ENCODE measurements at places on chromosomes 2 and 18. TPM values are rescaled to one million over a fixed set of nuclear protein-coding genes. Genes with fewer than 3 reads are reported as not detected.
A peak's percentile ranks its signal among the peaks of the same experiment; 100 is the strongest.

GRCh38 chr2:191846515-191847476 lies at the start of gene CAVIN2:
Gene CAVIN2 (minus strand): TSS chr2:191847088. CDS start chr2:191846925, 163 bp downstream.
- peak; percentile 74 for DNase-seq

CCDC150 gene
- 2.7 TPM for total RNA-seq

TMEM163 gene
- total RNA-seq: 36.1 TPM

ACOXL gene
- not detected for total RNA-seq
